Mesothelial cell of epicardium (in vitro differentiated cells): ENCODE measurements at places on chromosomes 1 and 21. TPM values are rescaled to one million over a fixed set of nuclear protein-coding genes. Genes with fewer than 3 reads are reported as not detected.

DNA sequence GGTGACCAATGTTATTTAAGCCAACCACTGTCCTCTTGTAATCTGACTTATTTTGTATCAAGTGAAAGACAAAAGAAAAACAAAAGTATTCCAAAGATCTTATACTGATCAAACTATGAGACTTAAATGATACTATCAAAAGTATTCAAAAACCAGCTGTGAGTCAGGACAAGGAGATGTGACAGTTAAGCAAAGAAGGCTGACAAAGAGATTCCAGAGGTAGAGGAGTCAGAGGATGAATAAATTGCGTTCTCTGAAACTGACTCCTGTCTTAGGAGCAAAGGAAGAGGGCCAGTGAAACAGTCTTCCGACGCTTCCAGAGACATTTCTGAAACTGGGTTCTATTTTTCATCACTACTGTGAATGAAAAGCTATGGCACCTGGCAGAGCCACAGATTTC, 20.9 kb downstream of the TMEM50B start:
- no peaks in the 10 kb centered on the region for H3K4me1 ChIP-seq
- no peaks in the 10 kb centered on the region for H3K36me3 ChIP-seq
- no peak overlapping the region for H3K4me3 ChIP-seq
- no peaks in the 10 kb centered on the region for H3K27me3 ChIP-seq

DNA sequence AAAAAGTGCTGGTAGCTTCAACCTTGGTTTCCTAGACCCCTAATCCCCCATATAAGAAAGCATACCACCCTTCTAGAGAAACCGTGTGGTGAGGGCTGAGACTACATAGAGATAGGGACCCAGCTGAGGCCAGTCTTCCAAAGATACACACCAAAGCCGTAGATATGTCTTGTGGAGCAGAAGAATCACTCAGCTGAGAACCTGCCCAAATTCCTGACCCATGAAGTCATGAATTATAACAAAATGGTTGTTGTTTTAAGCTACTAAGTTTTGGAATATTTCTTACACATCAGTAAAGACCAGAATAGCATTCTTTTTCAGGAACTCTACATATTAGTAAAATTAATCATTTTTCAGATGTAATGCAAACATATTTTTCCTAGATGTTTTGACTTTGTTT, 3.3 kb upstream of the SNRPE start:
- no peak for DNase-seq
- peaks cover 30% of the 10 kb centered on the region for H3K4me1 ChIP-seq
- peaks cover 6% of the 10 kb centered on the region for H3K36me3 ChIP-seq
- H3K4me3 ChIP-seq, result no peak overlapping the region
- peak overlapping the region; percentile 89 for H3K27ac ChIP-seq
- no peaks in the 10 kb centered on the region for H3K27me3 ChIP-seq

DNA sequence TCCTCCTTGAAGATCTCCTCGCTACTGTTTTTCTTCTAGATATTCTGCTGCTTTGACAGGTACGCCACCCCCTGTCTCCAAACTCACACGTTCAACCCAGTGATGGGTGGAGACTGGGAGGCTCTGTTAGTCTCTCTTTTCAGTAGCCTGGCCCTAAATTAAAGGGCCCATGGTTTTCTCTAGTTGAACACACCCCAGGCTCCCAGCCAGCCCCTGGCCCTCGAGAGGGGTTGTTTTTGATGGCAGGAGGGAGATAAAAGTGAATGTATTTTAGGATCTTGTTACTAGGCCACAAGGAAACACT, 21.6 kb upstream of the CLDN14 start:
- H3K27me3 ChIP-seq, result peaks cover 62% of the 10 kb centered on the region
- no peaks in the 10 kb centered on the region for H3K36me3 ChIP-seq
- no peak overlapping the region for H3K27ac ChIP-seq

Gene KCNJ6
- total RNA-seq, result 0.02 TPM in 2 of 3 replicates, not detected in the other

Gene SLAMF9
- not detected in 3 replicates for total RNA-seq

GRCh38 chr21:37749132-37749531, 167.1 kb downstream of the KCNJ6 start:
- DNase-seq, result no peak
- no peak overlapping the region for H3K27ac ChIP-seq
- no peaks in the 10 kb centered on the region for H3K36me3 ChIP-seq
- no peak overlapping the region for H3K4me3 ChIP-seq
- H3K4me1 ChIP-seq, result no peaks in the 10 kb centered on the region

Gene FCN3
- total RNA-seq, result 0.22 to 0.24 TPM in 2 of 3 replicates, not detected in the other

Gene AGMAT
- 0.16 to 0.31 TPM (median 0.25 TPM) in 3 replicates for total RNA-seq

Gene LYPD8
- not detected in 3 replicates for total RNA-seq

Gene CLCA1
- not detected in 3 replicates for total RNA-seq

Gene MAP3K21
- 6.4 to 7.2 TPM (median 6.6 TPM) in 3 replicates for total RNA-seq

DNA sequence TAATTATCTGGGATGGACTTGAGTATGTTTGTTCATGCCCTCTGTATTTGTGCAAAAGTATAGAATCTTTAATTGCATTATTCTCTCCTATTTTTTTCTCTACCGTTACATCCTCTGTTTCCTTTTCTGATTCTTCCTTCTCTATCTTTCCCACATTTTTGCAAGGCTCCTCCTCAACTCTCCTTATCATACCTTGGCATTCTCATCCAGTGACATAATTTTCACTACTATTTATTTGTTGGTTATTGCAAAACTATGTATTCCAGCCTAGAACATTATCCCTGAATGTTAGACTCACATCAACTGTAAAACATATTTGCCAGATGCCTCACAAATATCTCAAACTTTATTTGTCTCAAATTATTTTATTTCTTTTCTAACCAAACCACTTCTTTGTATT, 381.9 kb downstream of the COL11A1 start:
- H3K36me3 ChIP-seq, result no peaks in the 10 kb centered on the region
- DNase-seq, result no peak
- no peak overlapping the region for H3K4me3 ChIP-seq
- H3K4me1 ChIP-seq, result no peaks in the 10 kb centered on the region

GRCh38 chr1:117812869-117813511, 116.4 kb downstream of the GDAP2 start:
- H3K27me3 ChIP-seq, result no peaks in the 10 kb centered on the region
- no peaks in the 10 kb centered on the region for H3K36me3 ChIP-seq
- no peak for DNase-seq
- no peak overlapping the region for H3K4me3 ChIP-seq
- H3K27ac ChIP-seq, result peak overlapping the region; percentile 17

GRCh38 chr1:24085546-24085945, 26.4 kb downstream of the MYOM3 start:
- DNase-seq, result no peak
- H3K4me1 ChIP-seq, result peaks cover 5% of the 10 kb centered on the region
- no peak overlapping the region for H3K4me3 ChIP-seq
- H3K27ac ChIP-seq, result no peak overlapping the region
- no peaks in the 10 kb centered on the region for H3K36me3 ChIP-seq
- H3K27me3 ChIP-seq, result peaks cover 4% of the 10 kb centered on the region

Gene GNAT2
- 0.36 TPM in 1 of 3 replicates, not detected in the others for total RNA-seq

DNA sequence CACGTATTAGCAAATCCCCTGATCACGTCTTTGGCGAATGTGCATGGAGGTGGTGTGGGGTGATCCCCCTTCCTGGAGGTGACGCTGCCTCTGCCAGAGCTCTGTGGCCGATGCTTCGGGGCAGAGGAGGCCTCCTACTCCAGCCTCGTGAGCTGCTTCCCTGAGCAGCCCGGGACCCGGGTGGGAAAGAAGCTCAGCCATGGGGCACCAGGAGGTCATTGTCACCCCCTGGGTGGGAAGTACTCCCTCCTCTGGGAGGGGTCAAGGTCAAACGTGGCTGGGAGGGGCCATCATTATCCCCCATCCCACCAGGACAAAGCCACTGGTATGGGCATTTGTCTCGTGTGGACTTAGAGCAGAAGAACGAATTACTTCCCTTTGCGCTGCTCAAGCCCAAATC, 40.7 kb downstream of the KCNAB2 start:
- peaks cover 7% of the 10 kb centered on the region for H3K27me3 ChIP-seq
- H3K27ac ChIP-seq, result no peak overlapping the region
- H3K4me3 ChIP-seq, result no peak overlapping the region
- DNase-seq, result no peak
- no peaks in the 10 kb centered on the region for H3K36me3 ChIP-seq

DNA sequence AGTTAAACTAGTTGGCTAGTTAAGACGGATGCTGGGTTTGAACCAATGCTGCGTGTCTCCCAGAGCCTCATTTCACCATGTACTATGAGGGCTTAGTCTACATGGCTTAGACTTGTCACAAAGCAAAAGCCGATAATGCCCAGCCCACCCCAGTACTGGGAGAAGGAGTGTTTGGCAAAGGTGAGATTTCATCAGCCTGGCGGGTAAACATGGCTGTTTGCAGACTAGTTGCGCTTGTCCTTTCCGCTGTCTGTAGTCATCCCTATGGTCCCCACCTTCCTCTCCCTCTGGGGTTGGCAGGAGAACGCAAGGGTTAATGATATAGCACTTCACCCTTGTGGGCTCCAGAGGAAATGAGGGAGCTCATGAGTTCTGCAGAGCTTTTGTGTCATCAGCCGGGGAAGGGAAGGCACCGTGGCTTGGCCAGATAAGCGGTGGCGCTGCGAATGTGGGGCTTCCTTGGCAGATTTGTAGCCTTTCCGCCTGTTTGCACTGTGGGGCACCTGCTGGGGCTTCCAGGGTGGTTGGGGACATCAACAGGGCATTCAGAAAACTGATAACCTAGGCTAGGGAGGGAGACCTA, 29.2 kb downstream of the SOX13 start:
- peak overlapping the region; percentile 51 for H3K27ac ChIP-seq
- DNase-seq, result no peak
- peaks cover 21% of the 10 kb centered on the region for H3K4me1 ChIP-seq
- no peak overlapping the region for H3K4me3 ChIP-seq
- no peaks in the 10 kb centered on the region for H3K36me3 ChIP-seq

- H3K4me1 ChIP-seq, result peaks cover 13% of the 10 kb centered on the region
- peak overlapping the region; percentile 73 for H3K27ac ChIP-seq
- H3K4me3 ChIP-seq, result peak overlapping the region; percentile 72
- no peaks in the 10 kb centered on the region for H3K36me3 ChIP-seq
- no peaks in the 10 kb centered on the region for H3K27me3 ChIP-seq
Observed at GRCh38 chr1:164320790-164321731, 237.9 kb upstream of the PBX1 start.

GRCh38 chr1:228818928-228819630, 83.8 kb downstream of the RHOU start:
- no peak overlapping the region for H3K4me3 ChIP-seq
- H3K36me3 ChIP-seq, result no peaks in the 10 kb centered on the region
- H3K4me1 ChIP-seq, result peaks cover 11% of the 10 kb centered on the region

Gene GCSAML
- total RNA-seq, result not detected in 3 replicates

Gene REG4
- 0.16 to 0.29 TPM in 2 of 3 replicates, not detected in the other for total RNA-seq

GRCh38 chr1:56068908-56069307, 510.5 kb downstream of the PLPP3 start:
- no peaks in the 10 kb centered on the region for H3K36me3 ChIP-seq
- H3K27ac ChIP-seq, result no peak overlapping the region
- peaks cover 25% of the 10 kb centered on the region for H3K4me1 ChIP-seq
- no peaks in the 10 kb centered on the region for H3K27me3 ChIP-seq
- H3K4me3 ChIP-seq, result no peak overlapping the region
- no peak for DNase-seq

Gene SEMA4A
- total RNA-seq, result 18.7 to 21.0 TPM (median 19.8 TPM) in 3 replicates

- no peaks in the 10 kb centered on the region for H3K4me1 ChIP-seq
- no peak overlapping the region for H3K27ac ChIP-seq
- peak; percentile 56 for DNase-seq
Observed at GRCh38 chr1:14113841-14114567, 414.0 kb downstream of the PRDM2 start.

Gene MTMR11
- 35.1 to 39.3 TPM (median 37.4 TPM) in 3 replicates for total RNA-seq

DNA sequence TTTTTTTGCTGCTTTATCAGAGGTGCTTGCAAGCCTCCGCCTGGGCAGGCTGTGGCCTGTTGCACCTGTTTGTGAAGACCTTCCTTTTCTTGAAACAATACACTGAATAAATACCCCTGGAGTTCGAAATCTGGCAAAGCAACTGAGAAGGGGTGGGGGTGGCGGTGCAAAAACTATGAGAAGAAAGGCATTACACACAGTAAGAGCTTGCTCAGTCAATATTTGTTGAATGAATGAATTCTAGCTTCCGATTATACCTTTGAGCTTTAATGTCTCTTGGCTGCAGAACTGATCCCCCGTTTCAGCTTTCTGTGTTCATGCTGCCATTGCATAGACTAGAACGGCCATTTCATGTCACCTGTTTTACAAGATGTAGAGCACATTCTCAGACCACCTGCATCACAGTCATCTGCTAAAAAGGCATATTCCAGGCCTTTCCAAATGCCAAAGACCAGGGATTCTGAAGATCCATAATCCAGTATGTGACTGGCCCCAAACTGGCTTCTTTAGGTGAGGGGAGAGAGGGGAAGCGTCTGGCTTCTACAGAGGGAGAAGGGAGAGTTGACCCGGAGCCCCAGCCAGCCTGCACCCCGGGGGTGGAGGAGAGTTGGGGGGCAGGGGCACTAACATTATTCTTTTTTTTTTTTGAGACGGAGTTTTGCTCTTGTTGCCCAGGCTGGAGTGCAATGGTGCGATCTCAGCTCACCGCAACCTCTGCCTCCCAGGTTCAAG, 111.5 kb downstream of the ETS2 start:
- H3K27ac ChIP-seq, result peak overlapping the region; percentile 64
- no peak overlapping the region for H3K4me3 ChIP-seq
- H3K27me3 ChIP-seq, result no peaks in the 10 kb centered on the region
- no peak for DNase-seq

DNA sequence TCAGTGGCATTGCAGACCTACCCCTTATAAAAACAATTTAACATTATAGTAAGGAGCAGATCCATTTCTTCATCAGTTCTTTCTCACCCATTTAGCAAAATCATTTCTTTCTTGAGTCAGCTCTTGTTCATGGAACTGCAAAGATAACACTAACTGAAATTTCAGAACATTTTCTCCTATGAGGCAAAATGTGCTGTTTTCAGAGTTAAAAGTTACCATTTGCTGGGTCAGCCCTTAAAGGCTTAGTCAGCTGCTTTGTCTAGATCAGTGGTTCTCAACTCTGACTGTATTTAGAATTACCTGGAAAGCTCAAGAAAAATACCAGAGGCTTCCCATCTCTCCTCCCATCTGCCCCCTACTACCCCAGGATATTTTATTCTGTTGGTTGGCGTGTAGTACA, 12.2 kb downstream of the METTL13 start:
- DNase-seq, result no peak
- no peak overlapping the region for H3K4me3 ChIP-seq
- no peaks in the 10 kb centered on the region for H3K27me3 ChIP-seq
- no peak overlapping the region for H3K27ac ChIP-seq
